GM12892 (cell line): ENCODE measurements at places on chromosomes 13 and 19.

GRCh38 chr13:23957981-23958380, 60.7 kb upstream of the C1QTNF9B start:
- DNase-seq = no peak

GRCh38 chr13:106888148-106888547, 320.2 kb upstream of the ARGLU1 start:
- DNase-seq = no peak

- no peak for DNase-seq
Measured at GRCh38 chr13:50676602-50677001, 166.9 kb downstream of the DLEU7 start.

DNA sequence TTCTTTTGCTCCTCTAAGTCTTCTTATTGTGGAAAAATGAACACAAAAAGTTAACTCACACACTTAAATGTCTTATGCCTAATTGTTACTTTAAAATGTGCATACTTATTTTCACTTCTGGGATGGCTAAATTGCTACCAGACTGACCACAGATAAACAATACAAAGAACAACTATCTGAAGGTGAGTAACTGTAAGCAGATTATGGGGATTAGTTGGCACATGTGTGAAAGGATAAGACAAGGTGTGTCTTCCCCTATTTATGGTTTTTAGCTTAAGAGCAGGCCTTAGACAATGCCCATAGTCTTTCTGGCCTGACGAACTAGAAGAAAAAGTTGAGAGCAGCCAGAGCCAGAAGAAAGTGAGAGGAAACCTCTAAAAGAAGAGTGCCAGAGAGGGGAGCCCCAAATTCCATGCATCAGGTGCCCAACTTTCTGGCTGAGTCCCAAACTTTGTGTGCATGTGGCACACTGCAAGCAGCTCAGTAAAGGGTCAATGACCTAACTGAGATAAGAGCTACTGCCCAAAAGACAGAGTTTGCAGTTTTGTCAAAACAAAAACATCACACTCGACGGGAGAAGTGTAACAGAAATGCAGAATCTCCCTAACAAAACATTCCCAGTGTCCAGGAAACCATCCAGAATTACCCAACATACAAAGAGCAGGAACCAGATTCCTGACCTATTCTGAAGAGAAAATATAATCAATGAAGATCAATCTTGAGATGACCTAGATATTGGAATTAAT, 375.4 kb downstream of the KCNRG start:
- no peak for DNase-seq

GRCh38 chr13:65595916-65596315, 1634.2 kb downstream of the PCDH9 start:
- no peak for DNase-seq

GRCh38 chr13:99425485-99426341, 75.6 kb upstream of the TM9SF2 start:
- DNase-seq = peak; percentile 66

- no peak for DNase-seq
Measured at GRCh38 chr19:33348301-33349010, 25.1 kb upstream of the CEBPG start.

- no peak for DNase-seq
Measured at GRCh38 chr13:82947191-82947621, 935.1 kb downstream of the SLITRK1 start.

DNA sequence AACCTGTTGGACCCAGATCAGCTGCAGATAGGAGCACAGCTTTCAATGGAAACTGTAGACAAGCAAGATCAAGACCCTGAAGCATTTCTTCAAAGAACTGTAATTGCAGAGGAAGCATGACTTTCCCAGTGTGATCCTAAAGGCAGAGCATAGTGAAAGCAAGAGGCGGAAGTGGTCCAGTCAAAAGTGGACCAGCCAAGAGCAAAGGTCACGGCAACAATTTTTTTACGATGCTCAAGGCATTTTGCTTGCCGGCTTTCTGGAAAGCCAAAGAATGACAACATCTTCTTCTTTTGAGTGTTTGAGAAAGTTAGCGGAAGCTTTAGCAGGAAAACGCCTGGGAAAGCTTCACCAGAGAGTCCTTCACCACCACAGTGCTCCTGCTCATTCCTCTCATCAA, 111.6 kb downstream of the RNF17 start:
- no peak for DNase-seq

DNA sequence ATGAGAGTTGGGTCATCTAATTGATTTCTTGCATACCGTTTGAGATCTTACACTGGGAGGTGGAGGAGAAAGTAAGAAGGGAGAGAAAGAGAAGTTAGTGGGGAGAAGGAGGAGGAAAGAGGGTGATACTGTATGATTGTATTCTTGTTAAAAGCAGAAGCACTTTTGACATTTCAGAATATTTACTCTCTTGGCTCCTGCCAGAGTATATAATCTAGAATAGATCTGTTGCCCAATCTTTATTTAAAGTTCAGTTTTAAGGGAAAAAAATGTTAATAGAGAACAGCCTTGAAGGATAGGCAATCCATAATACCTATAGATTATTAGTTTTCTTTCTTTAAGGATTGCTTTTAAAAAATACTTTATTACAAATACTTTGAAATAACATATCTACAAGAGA, 41.5 kb downstream of the PDS5B start:
- no peak for DNase-seq

DNA sequence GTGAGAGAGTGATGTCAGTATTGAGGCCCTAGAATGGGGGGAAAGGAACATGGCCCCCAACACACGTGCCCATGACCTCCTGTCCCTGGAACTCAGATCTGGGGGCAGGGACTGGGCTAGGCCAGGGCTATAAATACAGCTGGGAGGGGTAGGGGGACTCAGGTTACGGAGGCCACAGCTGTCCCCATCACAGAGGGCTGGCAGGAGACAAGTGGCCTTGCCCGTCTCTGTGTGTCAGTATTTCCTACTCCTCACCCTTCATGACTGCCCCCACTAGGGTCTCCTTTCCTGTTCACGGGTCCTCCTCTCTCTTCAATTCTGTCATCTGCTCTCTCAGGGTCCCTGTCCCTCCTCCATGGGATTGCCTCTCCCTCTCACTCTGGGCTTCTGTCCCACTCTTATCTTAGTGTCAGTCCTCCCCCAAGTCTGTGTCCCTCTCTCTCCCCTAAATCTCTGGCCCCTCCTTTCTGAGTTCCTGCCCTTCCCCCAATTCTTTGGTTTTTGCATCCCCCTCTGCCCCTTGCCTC, 687 bp upstream of the HRC start:
- no peak for DNase-seq

- no peak for DNase-seq
Measured at GRCh38 chr19:48051335-48052033, 7.6 kb upstream of the CABP5 start.

DNA sequence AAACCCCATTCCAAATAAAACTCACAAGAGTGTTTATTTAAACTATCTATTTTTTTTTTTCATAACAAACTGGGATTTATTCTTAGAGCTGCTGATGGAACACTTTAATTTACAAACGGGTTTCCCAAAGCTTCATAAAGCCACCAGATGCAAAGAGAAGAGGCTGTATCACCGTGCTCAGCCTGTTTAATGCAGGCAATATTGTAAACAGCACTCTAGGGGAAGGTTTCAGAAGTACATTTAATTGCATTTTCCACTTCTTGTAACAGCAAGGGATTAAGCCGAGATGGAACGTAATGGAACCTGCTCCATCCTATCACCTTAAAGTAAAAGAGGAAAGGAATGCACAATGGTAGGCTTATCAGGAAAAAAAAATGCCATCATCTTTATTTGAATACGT, 550.6 kb upstream of the ARGLU1 start:
- DNase-seq = no peak

GRCh38 chr19:44657211-44657921, 13.7 kb downstream of the PVR start:
- DNase-seq = peak; percentile 74

DNA sequence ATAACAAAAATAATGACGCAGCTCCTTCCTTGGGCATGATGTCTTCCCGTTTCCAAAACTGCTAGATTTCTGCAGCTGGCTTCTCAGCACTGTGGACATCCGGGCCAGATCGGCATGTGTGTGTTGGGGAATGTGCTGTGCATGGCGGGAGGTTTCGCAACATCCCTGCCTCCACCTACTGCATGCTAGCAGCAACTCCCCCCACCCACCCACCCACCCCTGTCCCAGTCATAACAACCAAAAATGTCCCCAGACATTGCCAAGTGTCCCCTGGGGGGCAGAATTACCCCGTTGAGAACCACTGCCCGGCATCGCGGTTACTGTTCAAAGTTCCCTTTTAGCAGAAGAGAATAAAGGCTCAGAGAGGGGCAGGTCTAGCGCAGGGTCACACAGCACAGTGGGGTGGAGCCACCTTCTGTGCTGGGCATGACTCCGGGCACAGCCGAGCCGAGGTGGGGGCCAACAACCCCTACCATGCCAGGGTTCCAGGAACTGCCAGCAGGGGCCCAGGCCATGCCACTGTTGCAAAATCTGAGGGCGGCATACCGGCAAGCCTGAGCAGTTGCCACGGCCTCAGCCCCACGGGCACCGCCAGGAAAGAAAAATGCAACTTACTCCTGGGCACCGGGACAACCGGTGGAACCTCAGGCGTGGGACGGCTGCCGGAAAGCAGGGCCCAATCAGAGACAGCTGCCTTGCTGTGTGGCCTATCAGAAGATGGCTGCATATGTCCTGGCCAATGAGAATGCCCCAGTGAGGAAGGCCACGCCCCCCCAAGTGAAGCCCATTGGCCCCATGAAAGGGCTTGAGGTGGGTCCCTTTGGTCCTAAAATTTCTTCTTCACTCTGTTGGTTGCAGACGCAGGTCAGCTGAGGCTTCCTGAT, 22.5 kb upstream of the NFIC start:
- DNase-seq = peak; percentile 83

GRCh38 chr19:3519126-3519525, 13.0 kb downstream of the FZR1 start:
- no peak for DNase-seq

GRCh38 chr13:105247830-105248229, 1287.6 kb downstream of the EFNB2 start:
- DNase-seq = no peak

GRCh38 chr13:92682832-92683517, 543.6 kb upstream of the GPC6 start:
- no peak for DNase-seq

GRCh38 chr19:2064788-2065524, 13.9 kb upstream of the MKNK2 start:
- DNase-seq = no peak

DNA sequence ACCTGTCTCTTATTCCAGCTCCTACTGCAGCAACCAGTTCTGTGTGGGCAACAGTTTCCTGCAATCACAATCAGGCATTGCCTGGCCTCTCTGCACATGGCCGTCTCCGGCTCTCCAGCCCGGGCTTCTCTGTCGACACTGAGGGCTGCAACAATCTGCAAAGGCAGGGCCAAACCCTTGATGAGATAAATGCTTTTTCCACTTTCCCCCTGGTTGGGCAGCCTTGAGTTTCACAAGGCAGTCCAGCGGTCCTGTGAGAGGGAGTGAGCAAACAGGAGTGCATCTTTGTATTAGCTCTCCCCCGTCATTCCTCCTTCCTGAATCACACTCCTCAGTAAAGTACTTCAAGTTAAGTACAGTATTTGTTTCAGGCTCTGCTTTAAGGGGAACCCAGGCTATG, 40.7 kb upstream of the VWA8 start:
- DNase-seq = no peak

DNA sequence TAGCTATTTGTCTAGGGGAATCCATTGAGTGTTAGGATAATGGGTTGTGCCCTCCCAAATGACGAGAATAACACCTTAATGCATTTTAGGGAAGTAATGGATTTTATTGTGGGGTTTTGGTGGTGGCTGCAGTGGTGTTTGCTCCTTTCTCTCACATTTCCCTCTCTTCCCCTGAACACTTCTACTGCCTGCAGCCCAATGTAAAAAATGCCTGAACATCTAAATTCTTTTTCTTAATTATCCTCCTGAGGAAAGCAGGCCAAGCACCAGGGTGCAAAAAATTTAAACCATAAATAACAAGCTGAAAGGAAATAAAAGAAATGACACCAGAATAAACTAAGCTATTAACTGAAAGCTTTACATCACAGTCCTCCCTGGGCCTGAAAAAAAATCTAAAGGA, 57.3 kb upstream of the PCDH8 start:
- DNase-seq = no peak

- DNase-seq = peak; percentile 33
Measured at GRCh38 chr19:39795001-39795400, 16.3 kb downstream of the LEUTX start.

GRCh38 chr19:51398096-51398704, 7.8 kb upstream of the C19orf84 start:
- DNase-seq = no peak

GRCh38 chr19:16419669-16420335, 52.0 kb downstream of the EPS15L1 start:
- DNase-seq = no peak

DNA sequence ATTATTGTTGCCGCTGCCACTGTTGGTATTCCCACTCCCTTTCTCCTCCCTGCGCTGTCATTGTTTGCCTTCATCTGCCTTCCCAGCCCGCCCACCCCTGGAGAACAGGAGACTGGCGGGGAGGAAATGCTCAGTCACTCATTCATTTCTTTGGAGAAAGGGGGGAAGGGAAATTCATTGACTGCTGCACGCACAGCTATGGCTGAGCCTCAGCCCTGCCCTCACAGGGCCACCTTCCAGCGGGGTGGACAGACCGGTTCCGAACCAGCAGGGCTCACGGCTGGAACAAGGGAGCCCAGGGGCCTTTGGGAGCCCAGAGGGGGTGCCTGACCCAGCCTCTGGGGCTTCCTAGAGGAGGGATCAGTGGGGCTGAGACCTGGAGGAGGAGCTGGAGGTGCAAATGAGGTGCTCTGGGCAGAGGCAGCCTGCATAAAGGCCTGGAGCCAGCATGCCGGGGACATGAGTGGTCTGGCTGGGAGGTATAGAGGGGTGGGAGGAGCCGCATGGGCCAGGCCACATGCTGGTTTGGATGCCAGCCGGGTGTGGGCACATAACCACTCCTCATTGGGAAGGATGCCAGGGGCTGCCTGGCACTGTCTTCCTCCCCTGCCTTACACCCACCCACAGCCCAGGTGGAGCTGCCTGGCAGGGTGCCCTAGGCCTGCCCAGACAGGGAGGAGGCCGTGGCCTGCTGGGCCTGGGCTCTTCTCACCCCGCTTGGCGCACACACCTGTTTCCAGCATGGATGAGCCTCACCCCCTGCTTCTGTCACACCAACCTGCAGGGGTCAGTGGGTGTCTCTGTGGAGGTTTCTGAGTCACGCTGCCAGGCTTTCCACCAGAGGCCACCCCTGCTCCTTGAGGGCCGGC, 26.8 kb downstream of the PPP5C start:
- no peak for DNase-seq

DNA sequence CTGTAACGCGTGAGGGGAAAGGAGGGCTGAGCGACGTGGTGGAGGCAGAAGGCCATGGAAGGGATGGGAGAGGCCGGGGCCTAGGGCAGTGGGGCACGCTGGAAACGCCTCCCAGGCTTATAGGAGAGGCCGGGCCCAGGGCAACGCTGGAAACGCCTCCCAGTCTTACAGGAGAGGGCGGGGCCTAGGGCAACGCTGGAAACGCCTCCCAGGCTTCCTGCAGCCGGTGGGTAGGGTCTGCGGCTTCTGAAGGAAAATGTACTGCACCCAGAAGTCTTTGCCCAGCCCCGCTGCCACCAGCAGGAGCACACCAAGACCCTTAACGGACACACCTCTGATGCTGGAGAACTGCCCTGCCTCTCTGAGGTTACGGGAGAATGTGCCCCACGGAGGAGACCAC, 9.1 kb downstream of the CACTIN start:
- no peak for DNase-seq

- DNase-seq = no peak
Measured at GRCh38 chr19:29800100-29800825, 11.5 kb upstream of the CCNE1 start.

GRCh38 chr19:39196320-39196719, 444 bp upstream of the NCCRP1 start:
- DNase-seq = no peak

GRCh38 chr19:31834070-31834469, 484.8 kb upstream of the TSHZ3 start:
- no peak for DNase-seq
